Progenitor cell of endocrine pancreas (in vitro differentiated cells): ENCODE measurements at places on chromosomes 6 and 20. TPM values are rescaled to one million over a fixed set of nuclear protein-coding genes. Genes with fewer than 3 reads are reported as not detected.

DNA sequence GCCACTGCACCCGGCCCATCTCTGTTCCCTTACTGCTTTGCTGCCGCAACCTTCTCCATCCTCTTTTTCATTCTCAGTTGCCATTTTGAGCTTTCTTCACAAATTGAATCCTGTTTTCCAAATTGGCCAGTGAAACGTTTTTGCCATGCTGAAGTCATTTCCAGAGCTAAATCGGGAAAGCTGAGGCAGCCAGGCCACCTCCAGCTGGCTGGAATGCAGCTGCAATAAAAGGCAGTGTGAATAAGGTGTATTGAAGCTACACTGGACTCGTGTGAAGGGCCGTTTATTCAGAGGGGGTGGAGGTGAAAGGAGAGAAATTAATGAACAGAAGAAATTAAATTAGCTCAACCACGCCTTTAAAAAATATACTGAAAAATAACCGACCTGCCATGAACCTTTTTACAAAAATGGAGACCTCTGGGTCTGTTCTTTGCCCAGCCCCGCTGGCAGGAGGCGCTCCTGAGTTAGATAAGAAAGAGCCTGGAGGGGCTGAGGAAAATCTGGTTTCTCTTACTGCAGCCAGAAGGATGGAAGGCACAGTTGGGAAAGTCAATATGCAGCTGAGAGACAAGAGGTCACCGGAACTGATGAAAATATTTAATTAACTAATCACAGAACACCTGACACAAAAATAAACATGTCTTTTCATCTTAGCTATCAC is 283.9 kb downstream of the FOXC1 start:
- no peak for DNase-seq

- DNase-seq, result no peak
Observed at GRCh38 chr20:46148313-46149208, 30.4 kb downstream of the CD40 start.

GRCh38 chr20:50526403-50526989 is 16.3 kb downstream of the PTPN1 start:
- DNase-seq, result no peak

DNA sequence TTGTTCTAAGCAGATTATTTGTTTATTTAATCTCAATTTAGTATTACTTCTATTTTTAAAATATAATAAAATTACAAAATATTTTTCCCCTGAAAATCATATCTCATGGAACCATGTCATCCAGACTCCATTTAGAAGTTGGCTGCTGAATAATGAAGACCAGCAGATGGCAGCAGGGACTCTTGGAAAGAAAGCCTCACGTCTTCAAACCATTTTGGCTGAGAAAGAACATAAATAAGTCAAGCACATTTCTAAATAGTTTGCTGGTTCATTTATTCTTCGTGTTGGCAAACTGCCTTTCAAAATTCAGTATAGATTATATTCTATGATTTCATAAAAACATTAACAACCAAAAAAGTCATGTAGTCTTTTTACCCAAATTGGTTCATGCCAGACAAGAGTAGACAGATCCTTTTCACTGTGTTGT is 71.7 kb downstream of the RCAN2 start:
- DNase-seq, result peak; percentile 14

GRCh38 chr20:38434301-38434741 is 807 bp downstream of the SNHG17 start:
- no peak for DNase-seq

DNA sequence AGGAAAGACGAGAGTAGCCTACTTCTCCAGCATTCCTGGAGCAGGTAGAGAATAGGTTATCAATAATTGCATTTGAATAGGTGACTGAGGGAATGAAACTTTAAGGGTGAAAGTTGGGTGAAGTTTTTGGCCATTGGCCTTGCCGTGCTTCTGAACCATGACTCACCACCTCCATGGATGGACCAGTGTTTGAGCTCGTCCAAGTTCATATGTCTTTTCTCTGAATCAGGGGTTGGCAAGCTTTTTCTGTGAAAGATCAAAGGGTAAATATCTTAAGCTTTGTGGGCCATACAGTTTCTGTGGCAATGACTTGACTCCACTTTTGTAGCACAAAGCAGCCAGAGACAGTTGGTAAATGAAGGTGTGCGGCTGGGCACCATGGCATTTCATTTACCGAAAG is 31.8 kb downstream of the SNRNP48 start:
- no peak for DNase-seq

- DNase-seq, result no peak
Observed at GRCh38 chr20:51419646-51420045, 122.9 kb downstream of the NFATC2 start.

DNA sequence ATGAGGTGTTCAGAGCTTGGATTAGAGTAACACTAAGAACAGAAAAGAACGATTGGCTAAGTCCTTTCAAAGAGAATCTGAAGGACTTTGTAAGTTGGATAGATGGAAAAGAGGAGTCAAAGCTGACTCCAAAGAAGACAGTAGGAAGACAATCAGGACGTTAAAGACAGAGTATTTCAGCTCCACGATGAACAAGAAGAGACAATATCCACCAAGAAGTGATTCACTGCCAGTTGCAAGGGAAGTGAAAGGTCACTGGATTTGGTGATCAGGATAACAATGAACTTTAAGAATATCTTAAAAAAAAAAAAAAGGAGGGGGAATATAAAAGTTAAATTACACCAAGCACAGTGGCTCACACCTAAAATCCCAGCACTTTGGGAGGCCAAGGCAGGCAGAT is 17.9 kb downstream of the REPS1 start:
- DNase-seq, result no peak

- DNase-seq, result no peak
Observed at GRCh38 chr6:150680510-150680909, 80.8 kb downstream of the PLEKHG1 start.

- DNase-seq, result no peak
Observed at GRCh38 chr6:41777551-41778285, 2.0 kb downstream of the FRS3 start.

GRCh38 chr6:138778331-138778730 is 4.8 kb downstream of the CCDC28A start:
- no peak for DNase-seq

DNA sequence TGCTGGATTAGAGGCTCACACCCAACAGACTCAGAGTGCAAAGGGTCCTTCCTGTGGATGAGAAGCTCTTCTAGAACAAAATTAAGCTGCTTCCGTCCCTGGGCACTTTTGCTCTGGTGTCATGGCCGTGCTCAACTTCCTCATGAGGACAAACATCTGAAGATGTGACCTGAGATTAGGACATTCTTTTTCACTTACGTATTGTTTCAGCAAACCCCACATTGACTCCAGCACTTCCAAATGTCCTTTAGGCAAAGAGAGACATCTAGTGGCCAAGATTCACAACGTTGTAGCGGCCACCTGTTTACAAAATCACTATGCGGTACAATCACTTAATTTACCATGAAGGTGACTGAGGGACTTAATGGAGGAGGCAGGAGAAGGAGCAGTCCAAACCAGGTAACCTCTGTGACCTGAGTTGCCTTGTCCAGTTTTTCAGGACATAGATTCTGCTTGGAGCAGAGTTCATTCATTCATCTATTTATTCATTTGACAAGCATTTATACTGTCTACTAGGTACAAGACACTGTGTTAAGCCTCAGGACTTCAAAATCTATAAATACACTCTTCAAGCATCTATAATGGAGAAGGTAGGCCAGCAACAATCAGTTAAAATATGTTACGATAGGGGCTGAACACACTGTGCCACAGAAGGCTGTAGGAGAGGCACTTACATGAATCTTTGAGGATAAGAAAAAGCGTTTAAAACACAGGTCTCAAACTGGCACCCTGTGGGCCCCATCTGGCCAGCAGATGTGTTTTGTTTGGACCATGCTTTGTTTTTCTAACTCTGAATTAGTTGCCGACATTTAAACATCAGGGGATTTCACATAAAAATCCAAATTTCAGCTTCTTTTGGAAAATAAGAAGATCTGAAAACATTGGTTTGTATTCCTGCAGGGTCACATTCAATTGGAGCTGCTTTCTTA is 5.6 kb upstream of the ADGRF1 start:
- DNase-seq, result peak; percentile 28

DNA sequence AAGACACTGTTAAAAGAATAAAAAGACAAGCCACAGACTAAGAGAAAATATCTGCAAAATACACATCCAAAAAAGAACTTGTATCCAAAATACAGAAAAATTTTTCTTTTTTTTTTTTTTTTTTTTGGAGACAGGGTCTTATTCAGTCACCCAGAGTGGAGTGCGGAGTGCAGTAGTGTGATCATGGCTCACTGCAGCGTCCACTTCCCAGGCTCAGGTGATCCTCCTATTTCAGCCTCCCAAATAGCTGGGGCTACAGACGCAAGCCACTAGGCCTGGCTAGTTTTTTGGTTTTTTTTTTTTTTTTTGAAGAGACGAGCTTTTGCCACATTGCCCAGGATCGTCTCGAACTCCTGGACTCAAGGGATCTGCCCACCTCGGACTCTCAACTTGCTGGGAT is 3.1 kb downstream of the ZUP1 start:
- no peak for DNase-seq

GRCh38 chr6:39518221-39518620 is 195.7 kb upstream of the KCNK16 start:
- no peak for DNase-seq

DNA sequence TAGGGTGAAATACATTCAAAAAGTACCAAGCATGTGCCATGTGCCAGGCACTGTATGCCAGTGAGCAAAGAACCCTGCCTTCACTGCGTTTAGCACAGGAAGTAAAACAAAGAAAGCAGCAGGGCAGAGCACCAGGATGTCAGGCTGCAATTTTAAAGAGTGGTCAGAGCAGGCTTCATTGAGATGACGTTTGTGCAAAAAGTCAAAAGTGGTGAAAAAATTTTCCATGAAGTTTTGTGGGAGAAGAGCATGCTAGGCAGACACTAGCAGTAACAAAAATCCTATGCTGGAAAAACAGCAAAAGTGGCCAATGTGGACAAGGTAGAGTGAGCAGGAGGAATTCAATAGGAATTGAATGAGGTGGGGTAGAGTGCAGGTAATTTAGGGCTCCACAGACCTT is 31.3 kb downstream of the AKIRIN2 start:
- no peak for DNase-seq

DNA sequence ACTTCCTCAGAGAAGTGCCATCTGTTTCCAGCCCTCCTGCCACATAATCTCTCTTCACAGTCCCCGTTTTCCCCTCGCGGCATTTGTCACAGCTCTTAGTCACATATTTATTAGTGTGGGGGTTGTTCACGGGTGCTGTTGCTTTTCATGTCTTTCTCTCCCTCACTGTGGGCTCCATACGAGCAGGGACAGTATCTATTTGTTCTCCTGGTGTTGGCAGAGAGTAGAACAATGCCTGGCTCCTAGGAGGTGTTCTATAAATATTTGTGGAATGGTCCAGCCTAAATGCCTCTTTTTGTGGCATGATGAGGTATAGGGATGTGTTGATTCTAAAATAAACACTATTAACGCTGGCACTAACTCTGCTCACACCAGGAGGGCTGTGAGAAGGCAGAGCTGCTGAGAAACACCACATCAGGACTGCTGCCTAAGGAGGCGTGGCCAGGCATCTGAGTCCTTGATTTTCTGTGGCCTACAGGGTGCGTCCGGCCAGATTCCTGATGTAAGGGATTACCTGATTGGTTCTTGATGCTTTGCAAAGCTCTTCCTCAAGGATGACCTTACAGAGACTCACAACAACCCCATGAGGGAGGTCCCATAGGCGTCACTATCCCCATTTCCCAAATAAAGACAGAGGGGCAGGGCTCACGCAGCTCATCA is 219.8 kb upstream of the ARID1B start:
- peak; percentile 37 for DNase-seq

GRCh38 chr20:54535746-54536145 is 60.4 kb downstream of the DOK5 start:
- no peak for DNase-seq

- DNase-seq, result no peak
Observed at GRCh38 chr6:153073841-153074240, 57.2 kb downstream of the RGS17 start.

GRCh38 chr20:23596579-23597250 is 9.0 kb downstream of the CST9 start:
- DNase-seq, result no peak

DNA sequence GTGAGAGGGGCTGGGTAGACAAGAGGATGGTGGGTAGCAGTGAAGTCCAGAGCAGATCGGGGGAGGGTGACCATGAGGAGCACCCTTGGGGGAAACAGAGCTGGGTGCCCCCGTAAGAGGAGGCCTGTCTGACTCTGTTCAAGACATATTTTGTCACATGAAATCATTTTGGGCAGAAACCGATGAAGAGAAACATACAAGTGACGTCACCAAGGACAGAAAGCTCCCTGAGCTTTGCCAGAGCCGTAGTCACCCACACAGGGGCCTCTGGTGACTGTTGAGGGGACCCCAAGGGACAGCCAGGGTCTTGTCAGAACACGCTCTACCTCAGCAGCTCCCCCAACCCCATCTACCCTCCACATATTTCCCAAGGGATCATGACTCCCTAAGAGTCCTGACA is 39.2 kb downstream of the GPR6 start:
- no peak for DNase-seq

GRCh38 chr6:84645000-84645399 is 119.4 kb downstream of the TBX18 start:
- DNase-seq, result no peak

GRCh38 chr6:40583709-40584108 is 3.5 kb downstream of the LRFN2 start:
- no peak for DNase-seq

DNA sequence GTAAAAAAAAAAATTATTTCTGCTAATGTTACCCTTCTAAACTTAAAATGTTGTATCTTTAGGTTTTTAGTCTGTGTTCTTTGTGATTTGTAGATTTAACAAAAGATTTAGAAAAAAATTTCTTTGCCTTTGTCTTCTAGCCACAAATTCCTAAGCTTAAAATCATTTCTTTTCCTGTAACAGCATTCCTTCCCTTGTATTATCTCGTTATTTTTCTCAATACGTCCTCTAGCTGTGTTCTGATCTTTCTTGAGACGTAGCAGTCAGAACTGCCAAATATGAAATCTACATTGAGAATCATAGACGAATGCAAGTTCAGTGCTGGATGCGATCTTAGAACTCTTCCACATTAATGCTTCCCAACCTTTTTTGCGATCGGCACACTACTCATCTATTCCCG is 283.1 kb downstream of the UTRN start:
- DNase-seq, result no peak

GRCh38 chr6:77638129-77638830 is 14.6 kb upstream of the MEI4 start:
- DNase-seq, result no peak

DNA sequence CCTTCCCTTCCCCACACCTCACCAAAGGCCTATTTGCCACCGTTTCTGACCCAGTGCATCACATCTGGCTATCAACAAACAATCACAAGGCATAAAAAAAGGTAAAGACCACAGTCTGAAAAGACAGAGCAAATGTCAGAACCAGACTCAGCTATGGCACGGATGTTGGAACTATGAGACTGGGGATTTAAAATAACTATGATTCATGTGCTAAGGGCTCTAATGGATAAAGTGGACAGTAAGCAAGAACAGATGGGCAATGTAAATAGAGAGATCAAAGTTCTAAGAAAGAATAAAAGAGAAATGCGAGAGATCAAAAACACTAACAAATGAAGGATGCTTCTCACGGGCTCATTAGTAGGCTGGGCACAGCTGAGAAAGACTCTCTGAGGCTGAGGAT is 99.5 kb downstream of the LAMP5 start:
- DNase-seq, result no peak

The SLX4IP gene
- 11.6 and 12.0 TPM in 2 replicates for total RNA-seq

The PAK5 gene
- total RNA-seq, result 9.7 and 12.2 TPM in 2 replicates

The C20orf202 gene
- 0.26 and 0.27 TPM in 2 replicates for total RNA-seq

The OTOR gene
- not detected in 2 replicates for total RNA-seq

The NMBR gene
- 0.74 TPM in 1 of 2 replicates, not detected in the other for total RNA-seq

The PRSS16 gene
- 28.2 and 29.8 TPM in 2 replicates for total RNA-seq

The FAM209B gene
- total RNA-seq, result not detected in 2 replicates

The CD109 gene
- total RNA-seq, result 0.24 and 0.27 TPM in 2 replicates

The GNMT gene
- total RNA-seq, result 1.3 and 1.7 TPM in 2 replicates

The PMEPA1 gene
- total RNA-seq, result 9.1 and 9.2 TPM in 2 replicates
